ENCODE measurements at places on chromosomes 3 and 15.
A peak's percentile ranks its signal among the peaks of the same experiment; 100 is the strongest.

GRCh38 chr15:78207641-78208340, 26.6 kb downstream of the ACSBG1 start:
- peaks cover 73% of the 10 kb centered on the region for H3K4me1 ChIP-seq
- H3K27me3 ChIP-seq: no peaks in the 10 kb centered on the region
- DNase-seq: no peak

DNA sequence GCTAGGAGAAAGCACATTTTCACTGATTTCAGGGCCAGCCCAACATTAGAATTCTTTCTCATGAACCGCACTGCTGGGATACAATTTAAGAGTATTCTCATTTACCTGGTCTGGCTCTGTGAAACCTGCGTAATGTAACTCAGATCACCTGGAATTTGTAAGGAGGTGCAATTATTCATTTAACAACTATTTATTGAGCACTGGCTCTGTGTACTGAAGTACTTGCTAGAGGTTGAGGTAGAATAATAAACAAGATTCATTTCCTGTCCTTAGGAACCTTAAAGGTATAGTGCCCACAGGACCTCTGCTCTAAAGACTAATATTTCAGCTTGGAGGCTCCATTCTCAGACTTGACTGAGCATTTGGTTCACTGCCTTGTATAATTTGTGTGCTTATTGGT, 242.2 kb upstream of the ZPLD1 start:
- DNase-seq: no peak
- H3K4me3 ChIP-seq: no peak overlapping the region
- H3K36me3 ChIP-seq: no peaks in the 10 kb centered on the region
- no peaks in the 10 kb centered on the region for H3K4me1 ChIP-seq
- H3K27ac ChIP-seq: no peak overlapping the region

DNA sequence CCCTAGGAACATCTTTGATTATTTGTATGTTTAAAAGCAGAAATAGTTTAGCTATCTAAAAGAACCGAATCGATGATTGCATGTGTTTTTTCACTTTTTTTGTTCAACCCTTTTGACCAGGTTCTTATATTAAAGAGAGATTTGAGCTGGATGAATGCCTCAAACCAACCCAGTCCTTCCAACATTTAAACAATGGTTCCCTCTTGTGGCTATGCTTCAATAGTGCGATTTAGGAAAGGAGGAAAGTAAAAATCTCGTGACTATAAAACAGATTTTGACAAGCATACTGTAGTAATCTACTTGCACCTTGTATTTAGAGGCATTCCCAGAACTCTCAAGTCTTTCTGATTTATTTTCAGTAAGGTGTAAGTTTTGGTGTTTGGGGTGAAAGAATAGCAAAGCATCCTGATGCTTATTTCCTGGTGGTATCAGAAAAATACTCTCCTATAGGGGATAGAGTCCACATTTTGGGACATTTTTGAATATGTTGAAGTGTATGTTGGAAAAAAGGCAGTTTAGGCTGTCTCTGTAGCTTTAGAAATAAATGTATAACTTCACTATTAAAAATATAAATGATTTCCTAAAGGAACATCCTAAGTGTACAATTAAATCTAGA, 159.6 kb upstream of the KCNH8 start:
- DNase-seq: no peak
- H3K36me3 ChIP-seq: no peaks in the 10 kb centered on the region
- H3K27me3 ChIP-seq: no peaks in the 10 kb centered on the region
- H3K4me3 ChIP-seq: no peak overlapping the region

DNA sequence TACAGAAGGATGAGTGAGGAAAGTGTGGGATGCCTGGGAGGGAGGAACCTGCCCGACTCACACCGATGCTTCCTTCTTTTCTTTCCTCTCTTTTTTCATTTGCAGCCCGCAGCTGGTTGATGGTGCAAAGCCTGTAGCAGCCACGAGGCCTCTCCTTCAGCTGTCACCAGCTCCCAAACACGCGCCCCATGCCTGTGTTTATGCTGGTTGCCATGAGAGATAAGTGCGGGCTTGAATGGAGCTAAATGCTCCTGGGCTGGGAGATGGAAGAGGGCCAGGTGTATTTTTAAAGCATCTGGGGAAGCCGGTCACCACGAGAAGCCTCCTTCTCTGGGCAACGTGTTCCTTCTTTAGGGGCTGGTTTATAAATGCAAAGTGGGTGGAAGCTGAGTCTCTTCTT, 9.3 kb downstream of the COLQ start:
- DNase-seq: no peak
- H3K4me1 ChIP-seq: no peaks in the 10 kb centered on the region
- H3K36me3 ChIP-seq: no peaks in the 10 kb centered on the region
- H3K4me3 ChIP-seq: no peak overlapping the region
- H3K27me3 ChIP-seq: no peaks in the 10 kb centered on the region
- no peak overlapping the region for H3K27ac ChIP-seq

- DNase-seq: no peak
- no peaks in the 10 kb centered on the region for H3K36me3 ChIP-seq
- no peaks in the 10 kb centered on the region for H3K27me3 ChIP-seq
- no peaks in the 10 kb centered on the region for H3K4me1 ChIP-seq
These were observed 266.5 kb upstream of the CCDC54 start for GRCh38 chr3:107110596-107111305.

DNA sequence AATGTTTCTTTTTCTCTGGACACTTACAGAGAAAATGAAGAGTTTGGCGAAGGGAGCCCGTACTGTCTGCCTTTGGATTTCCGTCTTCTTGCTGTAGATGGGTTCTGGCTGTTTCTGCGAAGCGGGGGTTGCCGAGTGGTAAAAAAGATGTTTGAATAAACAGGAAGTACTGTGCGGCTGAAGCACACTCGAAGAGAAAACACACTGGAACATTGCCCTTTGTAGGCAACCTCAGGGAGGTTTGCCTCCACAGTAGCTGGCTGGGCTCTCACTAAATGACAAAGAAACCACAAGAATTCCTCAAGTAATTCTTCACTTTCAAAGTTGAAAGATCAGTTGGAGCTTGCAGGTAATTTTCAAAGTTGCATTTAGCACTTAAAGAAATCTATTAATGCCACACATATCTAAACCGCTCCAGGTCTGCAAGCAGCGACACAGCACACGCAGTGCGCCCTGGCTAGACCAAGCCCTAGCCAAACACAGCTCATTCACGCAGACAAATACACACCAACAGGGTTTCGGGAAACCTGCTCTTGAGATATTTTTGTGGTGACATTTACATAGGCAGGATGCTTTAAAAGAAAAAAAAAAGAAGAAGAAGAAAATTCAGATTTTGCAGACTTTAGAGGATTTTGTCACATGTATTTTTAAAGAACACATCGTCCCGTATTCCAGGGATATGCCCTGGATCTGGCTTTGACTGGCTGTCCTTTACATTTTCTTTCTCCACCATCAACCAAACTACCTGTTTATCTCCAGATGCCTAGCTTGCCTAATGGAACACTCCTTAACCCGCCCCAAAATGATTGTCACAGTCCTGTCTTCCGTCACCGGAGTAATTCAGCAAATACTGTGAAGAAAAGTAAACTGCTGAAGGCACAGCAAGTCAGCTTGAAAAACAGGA, 452.8 kb downstream of the FOXP1 start:
- H3K4me1 ChIP-seq: peaks cover 60% of the 10 kb centered on the region
- peak; percentile 13 for DNase-seq
- H3K4me3 ChIP-seq: peak overlapping the region; percentile 86

DNA sequence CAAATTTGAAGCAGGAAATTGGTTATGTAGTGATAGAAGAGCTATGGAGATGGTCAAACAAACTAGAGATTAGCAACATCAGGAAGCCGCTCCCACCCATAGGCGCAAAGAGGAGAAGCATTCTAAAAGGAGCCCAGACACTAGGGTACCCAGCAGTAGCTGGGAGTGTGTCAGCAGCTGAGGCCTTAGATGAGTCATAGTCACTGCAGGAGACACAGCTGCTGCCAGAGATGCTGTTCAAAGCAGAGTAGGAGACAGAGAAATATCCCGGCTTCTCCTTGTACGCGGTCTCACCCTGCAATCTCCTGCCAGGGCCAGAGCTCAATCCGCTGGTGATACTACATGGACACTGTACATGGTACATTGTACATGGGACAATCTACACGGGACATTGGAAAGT, 61.9 kb downstream of the VGLL3 start:
- H3K27me3 ChIP-seq: no peaks in the 10 kb centered on the region
- no peak overlapping the region for H3K27ac ChIP-seq
- no peak overlapping the region for H3K4me3 ChIP-seq

DNA sequence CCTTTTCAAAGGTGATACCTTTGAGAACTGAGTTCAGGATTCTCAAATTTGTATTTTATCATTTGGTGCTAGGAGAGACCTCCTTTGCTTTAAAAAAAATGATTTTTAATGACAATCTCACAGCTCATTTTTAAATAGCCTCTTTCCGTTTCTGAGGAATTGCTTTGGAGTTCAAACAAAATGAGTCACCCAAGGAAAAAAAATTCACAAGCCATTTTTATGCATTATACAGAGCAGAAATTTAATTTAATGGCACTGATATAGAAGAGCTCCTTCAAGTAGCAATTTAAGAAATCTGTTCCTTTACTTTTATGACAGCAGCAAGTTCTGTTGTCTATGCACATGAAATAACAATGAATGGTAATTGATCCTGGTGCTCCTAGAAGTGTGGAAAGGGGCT, 337.9 kb upstream of the KCNMB2 start:
- H3K36me3 ChIP-seq: peaks cover 3% of the 10 kb centered on the region
- H3K4me1 ChIP-seq: peaks cover 19% of the 10 kb centered on the region
- no peak for DNase-seq
- no peak overlapping the region for H3K27ac ChIP-seq
- no peak overlapping the region for H3K4me3 ChIP-seq

DNA sequence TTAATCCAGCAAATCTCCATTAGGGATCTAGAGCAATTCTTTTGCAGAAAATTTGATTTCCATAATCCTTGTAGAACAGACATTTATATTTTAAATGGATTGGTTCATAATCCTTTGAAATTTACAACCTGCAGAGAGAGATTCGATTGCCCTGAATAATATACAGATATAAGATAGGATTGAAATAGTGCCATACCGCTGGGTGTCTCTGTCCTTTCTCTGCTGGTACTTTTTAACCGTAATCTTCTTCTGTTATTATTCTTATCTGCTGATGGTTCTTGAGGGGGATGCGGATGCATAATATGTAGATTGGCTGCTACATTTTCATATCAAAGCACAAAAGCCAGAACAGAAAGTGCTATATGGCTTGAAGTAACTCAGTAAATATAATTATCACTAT, 182.2 kb downstream of the CFAP20DC start:
- H3K4me3 ChIP-seq: no peak overlapping the region
- no peak overlapping the region for H3K27ac ChIP-seq
- H3K4me1 ChIP-seq: no peaks in the 10 kb centered on the region

- no peak overlapping the region for H3K27ac ChIP-seq
- no peak for DNase-seq
- H3K27me3 ChIP-seq: no peaks in the 10 kb centered on the region
- no peaks in the 10 kb centered on the region for H3K36me3 ChIP-seq
- H3K4me1 ChIP-seq: no peaks in the 10 kb centered on the region
These were observed 760.8 kb upstream of the ARPP21 start for GRCh38 chr3:34878488-34878887.

DNA sequence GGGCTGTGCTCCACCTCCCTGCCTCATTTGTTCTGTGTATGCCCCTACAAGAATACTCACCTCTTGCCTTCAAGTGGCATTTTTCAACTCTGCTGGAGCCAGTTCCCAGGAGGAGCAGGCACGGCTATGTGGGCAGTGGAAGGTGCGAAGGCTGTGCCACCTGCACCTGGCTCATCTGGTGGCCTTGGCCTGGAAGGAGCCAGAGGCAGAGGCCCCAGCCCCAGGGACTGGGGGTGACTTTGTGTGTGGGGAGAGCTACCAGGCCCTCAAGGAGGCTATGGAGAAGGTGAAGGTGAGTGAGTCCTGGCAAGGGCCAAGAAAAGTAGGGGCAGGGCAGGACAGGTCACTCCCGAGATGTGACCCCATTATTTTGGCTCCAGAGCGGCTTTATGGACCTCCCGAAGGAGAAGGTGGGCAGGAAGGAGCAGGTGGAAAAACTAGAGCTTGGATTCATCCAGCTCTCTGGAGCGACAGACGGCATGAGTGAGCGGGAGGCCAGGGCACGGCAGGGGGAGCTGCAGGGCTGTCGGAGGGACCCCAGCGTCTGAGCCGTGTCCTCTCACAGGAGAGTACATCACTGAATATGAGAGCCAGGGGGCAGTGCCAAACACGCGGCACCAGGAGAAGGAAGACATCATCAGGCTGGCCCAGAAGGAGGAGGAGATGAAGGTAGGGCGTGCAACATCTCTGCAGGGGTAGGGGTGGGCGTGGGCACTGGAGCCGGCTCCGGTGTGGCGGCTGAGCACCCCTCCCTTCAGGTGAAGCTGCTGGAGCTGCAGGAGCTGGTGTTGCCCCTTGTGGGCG, 57.3 kb upstream of the UBE2Q2 start:
- peaks cover 5% of the 10 kb centered on the region for H3K4me1 ChIP-seq
- peaks cover 32% of the 10 kb centered on the region for H3K27me3 ChIP-seq
- no peaks in the 10 kb centered on the region for H3K36me3 ChIP-seq

GRCh38 chr3:150483226-150483625, 63.1 kb downstream of the SERP1 start:
- no peak for DNase-seq
- no peaks in the 10 kb centered on the region for H3K4me1 ChIP-seq
- no peak overlapping the region for H3K4me3 ChIP-seq

GRCh38 chr15:65819563-65819960, 27.5 kb upstream of the DENND4A start:
- H3K27me3 ChIP-seq: no peaks in the 10 kb centered on the region
- no peak overlapping the region for H3K27ac ChIP-seq
- no peak overlapping the region for H3K4me3 ChIP-seq
- H3K4me1 ChIP-seq: peaks cover 5% of the 10 kb centered on the region
- no peak for DNase-seq
- H3K36me3 ChIP-seq: no peaks in the 10 kb centered on the region

DNA sequence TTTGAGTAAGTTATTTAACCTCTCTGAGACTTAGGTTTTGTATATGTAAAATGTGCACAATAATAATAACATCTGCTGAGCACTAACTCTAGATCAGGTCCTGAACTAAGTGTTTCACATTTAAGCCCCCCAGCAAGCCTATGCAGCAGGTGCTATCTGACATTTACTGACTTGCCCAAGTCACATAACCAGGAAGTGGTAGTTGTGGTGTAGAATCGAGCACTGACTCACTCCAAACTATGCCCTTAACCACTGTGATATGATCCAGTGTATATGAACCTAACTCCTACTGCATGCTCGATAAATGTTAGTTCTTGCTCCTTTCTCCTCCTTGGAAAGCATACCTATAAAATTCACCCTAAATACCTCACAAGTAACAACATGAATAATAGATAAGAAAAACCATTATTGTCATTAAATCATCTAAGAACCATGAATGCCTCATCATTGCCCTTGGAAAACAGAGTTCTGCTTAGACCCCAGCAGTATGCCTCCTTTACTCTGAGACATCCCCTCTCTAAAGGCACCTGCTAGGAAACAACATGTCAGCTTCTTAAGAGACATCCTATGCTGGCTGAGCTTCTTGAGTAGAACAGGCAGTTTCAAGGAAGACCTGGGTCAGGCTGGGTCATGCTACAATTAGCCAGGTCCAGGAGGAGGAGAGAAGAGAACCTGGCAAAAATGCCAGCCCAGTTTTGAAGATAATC, 3.0 kb upstream of the SHC4 start:
- H3K4me3 ChIP-seq: peak overlapping the region; percentile 24
- peaks cover 8% of the 10 kb centered on the region for H3K27me3 ChIP-seq
- no peaks in the 10 kb centered on the region for H3K36me3 ChIP-seq
- H3K27ac ChIP-seq: no peak overlapping the region
- DNase-seq: no peak
- peaks cover 12% of the 10 kb centered on the region for H3K4me1 ChIP-seq

GRCh38 chr3:30358871-30359270, 247.5 kb upstream of the TGFBR2 start:
- H3K4me3 ChIP-seq: no peak overlapping the region
- H3K27ac ChIP-seq: no peak overlapping the region
- no peak for DNase-seq
- H3K36me3 ChIP-seq: peaks cover 3% of the 10 kb centered on the region
- H3K27me3 ChIP-seq: no peaks in the 10 kb centered on the region
